AML-193 (cell line): ENCODE measurements at places on chromosomes 4 and X.

DNA sequence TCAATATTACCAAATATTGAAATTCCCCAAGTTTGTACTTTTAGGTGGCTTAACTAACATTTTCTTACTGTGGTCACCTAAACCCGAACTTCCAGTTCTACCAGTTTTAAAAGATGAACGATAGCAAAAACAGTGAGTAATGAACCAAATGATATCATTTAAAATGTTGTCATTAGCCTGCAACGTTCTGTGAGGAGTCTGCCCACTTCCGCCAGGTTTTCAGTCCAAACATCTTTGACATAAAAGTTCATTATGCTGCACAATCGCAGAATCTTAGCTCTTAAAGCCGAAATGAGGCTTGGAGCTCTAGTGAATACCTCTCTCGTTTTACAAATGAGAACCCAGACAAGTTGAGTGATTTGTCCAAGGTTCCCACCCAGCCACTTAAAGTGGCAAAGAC is 762 bp downstream of the PIGA start:
- no peak for DNase-seq

DNA sequence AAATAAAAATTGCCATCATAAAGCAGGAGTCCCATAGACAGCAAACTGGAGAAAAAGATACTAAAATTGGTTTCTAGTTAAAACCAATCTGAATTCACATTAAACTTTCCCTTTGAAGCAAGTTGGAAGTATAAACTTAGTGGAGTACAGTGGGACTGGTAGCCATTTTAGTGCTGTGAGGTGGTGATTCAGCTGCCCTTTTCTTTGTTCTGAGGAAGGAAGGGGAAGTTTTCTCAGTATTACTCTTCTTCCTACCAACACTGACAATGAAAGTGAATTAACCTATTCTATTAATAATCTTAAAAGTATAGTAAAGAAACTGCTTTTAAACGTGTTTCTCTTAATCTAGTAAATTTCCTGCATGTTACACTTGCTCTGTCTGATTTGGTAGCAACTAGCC is 36.7 kb downstream of the SLC9A6 start:
- no peak for DNase-seq

- no peak for DNase-seq
Observed at GRCh38 chr4:158912390-158912789, 143.6 kb downstream of the FNIP2 start.

DNA sequence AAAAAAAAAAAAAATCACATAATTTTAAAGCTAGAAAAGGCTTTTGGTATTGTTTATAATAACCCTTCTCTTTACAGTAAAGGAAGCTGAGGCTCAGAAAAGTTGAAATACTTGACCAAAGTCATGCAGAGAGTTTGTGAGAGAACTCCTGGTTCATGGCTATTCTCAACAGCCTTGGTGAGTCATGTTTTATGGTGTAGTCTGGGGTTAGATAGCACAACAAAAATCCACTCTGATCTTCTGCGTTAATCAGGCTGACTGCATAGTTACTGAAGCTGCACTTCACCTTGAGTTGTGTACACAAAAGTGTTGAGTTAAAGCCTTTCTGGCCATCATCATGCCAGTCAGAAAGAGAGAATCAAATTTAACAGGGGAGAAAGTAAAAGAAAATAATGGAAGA is 19.3 kb upstream of the SFRP2 start:
- no peak for DNase-seq

DNA sequence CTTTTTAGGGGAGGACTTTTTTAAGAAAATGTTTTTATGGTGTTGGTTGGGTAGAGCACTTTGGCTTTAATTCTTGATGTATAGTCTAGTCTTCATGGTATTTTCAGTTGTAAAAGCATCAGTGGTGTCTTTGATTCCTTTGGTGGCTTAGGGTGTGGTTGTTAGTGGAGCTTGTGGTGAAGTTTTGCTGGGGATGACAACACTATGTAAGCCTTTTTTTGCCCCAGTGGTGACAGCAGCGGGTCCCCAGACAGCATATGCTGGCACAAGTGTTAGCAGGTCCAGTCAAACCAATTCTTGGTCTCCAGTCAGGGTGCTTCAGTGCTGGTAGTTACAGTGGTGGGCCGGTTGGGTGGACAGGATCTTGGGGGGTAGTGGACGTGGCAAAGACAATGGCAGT is 52.0 kb downstream of the CHIC1 start:
- no peak for DNase-seq

DNA sequence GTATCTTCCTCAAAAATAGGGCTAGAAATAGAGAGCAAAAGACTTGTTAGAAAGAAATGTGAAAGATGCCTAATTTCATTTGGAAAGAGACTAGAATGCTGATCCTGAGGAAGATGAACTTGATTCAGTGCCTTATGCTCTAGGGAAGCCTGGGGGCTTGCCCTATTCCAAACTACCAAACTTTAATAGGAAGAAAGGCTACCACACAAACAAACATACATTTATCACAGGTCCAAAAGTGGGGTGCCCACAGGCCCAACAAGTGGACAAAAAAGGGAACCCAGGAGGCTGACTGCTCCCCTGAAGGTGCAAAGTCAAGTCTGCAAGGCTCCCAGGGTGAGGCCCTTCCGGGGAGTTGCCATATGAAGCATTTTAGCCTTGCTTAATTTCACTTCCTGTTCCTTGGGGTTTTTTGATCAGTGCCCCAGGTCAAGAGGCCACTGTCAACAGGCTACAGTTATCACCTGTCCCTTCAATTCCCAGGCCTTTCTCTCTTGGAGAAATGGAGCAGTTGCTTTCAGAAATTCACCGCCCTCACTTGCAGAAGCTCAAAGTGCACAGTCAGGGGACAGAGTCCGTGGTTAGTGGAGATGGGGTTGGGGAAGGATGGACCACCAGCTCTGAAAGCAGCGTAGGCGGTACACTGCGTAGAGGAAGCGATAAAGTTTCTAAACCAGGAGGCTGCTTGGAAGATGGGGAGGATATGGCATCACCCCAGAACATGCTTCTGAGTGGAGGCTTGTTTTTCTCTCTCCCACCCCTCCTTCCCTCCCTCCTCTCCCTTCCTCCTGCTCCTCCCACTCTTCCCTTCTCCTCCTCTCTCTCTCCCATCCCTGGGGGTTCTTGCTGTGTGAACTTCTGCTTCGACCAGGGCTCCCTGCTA is 36.4 kb downstream of the TMEM154 start:
- DNase-seq = peak; percentile 85

- no peak for DNase-seq
Observed at GRCh38 chr4:164894702-164895101, 17.7 kb downstream of the APELA start.

DNA sequence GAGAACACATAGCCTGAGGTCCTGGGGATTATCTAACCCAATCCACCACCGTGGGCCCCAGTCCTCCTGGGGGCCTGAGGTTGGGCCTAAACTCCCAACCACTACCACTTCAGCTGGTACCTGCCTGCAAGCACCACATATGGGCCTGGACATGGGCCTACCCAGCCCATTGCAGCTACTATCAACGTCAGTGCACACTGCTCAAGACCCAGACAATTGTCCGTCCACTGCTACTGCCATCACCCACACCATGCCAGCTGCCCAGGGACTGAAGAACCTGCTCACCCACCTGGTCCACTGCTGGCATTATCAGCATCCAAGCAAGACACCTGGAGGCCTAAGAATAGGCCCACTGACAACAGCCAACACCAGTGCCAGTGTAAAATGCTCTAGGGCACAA is 88.1 kb downstream of the COL4A5 start:
- DNase-seq = no peak

DNA sequence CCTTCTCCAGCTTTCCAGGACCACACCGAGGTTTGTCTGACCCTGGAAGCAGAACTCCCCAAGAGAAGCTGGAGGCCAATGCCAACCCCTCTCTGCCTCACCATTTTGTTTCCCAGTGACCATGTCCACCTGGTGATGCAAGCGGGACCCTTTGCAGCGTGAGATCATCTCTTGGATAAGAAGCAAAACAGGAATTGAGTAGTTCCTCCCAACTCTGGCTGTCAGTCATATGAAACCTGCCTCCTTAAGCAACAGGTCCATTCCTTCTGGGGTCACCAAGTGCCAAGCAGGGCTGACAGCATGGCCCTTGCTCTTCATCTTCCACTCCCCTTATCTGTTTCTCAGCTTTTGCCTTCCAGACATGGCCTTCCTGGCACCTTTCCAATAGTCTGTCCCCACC is 41.3 kb upstream of the MTM1 start:
- no peak for DNase-seq

GRCh38 chrX:86604607-86605006 is 456.4 kb downstream of the DACH2 start:
- DNase-seq = no peak

DNA sequence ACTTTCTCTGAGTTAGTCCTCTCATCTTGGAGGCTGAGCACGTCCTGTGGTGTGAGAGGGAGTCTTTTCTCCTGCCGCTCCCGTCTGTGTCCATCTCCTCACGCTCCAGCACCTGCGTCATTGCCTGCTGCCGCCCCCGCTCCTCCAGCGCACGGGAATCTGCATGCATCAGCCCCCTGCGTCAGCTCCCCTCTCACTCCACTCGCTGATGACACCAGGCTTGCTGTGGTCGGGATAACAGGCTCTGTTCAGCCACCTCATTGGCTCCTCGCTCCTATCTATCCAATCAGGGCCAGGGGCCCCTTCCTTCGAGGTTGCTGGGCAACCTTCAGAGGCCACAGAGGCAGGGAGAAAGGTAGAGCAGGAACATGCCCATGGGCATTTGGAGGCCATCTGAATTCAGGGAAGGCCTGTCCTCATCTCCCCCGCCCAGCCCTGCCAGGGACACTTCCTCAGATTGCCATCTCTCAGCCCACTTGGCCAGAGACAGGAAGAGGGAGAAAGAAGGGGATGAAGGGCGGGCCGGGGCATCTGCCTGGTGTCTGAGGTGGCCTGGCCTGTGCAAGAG is 9.3 kb downstream of the ZNF185 start:
- DNase-seq = no peak

DNA sequence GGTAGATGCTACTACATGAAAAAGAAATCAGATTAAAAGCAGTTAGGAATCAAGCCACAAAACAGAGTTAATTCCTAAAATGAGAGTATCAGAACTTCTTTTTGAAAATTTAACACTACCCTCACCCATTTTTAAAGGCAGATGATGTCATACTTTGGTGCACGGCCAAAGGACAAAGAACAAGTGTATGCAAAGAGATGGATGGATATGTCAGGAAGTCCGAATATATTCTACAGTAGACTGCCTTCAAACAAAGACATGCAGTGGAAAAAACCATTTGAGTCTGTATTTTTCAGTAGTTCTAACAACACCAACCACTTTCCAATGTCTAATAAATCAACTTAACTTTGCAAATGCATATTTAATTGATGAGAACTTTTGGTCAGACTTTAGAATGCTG is 2.2 kb downstream of the AIFM1 start:
- no peak for DNase-seq

DNA sequence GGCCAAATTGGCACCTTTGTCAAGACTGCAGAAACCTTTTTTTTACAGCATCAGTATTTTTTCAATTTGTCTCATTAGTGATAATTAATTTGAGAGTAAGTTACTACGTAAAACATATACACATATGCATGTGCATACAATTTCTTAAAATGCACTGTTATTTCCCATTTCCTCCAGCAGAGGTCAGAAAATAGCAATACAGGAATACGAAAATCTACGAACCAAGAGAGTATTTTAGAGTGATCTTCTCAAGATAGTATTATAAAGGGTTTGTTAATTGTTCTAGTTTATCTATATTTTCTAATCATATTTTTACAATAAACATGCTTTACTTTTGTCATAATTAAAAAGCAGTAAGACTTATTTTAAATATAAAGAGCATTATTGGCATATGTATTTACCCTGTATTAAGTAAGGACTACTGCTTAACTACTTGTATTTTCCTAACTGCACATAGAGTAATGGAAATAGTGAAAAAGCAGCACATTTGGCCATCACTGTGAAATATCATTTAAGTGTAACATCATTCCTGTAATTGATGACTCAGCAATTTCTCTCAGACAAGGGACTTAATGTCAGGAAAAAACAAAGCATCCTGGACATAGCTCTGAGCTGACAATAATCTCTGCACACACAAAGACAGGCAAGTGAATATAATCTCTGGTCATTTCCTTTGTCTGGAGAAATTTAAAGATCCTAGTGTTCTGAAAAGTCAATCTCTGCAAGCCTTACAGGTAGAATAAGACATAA is 45.6 kb downstream of the MAOB start:
- no peak for DNase-seq
